Renal cortical epithelial cell (primary cell): ENCODE measurements at places on chromosomes 5 and 9. TPM values are rescaled to one million over a fixed set of nuclear protein-coding genes. Genes with fewer than 3 reads are reported as not detected.

DMRTA1 gene
- 2.8 and 5.5 TPM in 2 replicates for total RNA-seq

SLC24A2 gene
- total RNA-seq = not detected in 2 replicates

PCDHA4 gene
- 4.2 and 9.6 TPM in 2 replicates for total RNA-seq

C7 gene
- not detected in 2 replicates for total RNA-seq

ADGRD2 gene
- total RNA-seq = not detected in 2 replicates

C8G gene
- 0.10 and 1.7 TPM in 2 replicates for total RNA-seq

ACTBL2 gene
- 5.6 and 8.0 TPM in 2 replicates for total RNA-seq

SPINK14 gene
- not detected in 2 replicates for total RNA-seq

IGFBPL1 gene
- total RNA-seq = 0.65 and 3.6 TPM in 2 replicates

CCDC187 gene
- not detected in 2 replicates for total RNA-seq

DMRT3 gene
- total RNA-seq = not detected in 2 replicates

MEF2C gene
- total RNA-seq = 1.8 and 8.3 TPM in 2 replicates

RXRA gene
- 8.3 and 26.5 TPM in 2 replicates for total RNA-seq

CARTPT gene
- not detected in 2 replicates for total RNA-seq

QRFP gene
- not detected in 2 replicates for total RNA-seq

FOXD4L3 gene
- total RNA-seq = not detected in 2 replicates

ROR2 gene
- 4.4 TPM in 1 of 2 replicates, not detected in the other for total RNA-seq

AK8 gene
- 2.3 TPM in 1 of 2 replicates, not detected in the other for total RNA-seq

CCL19 gene
- total RNA-seq = not detected in 2 replicates

DNAI1 gene
- 0.99 TPM in 1 of 2 replicates, not detected in the other for total RNA-seq

GLRX gene
- 43.6 and 74.3 TPM in 2 replicates for total RNA-seq

GPR21 gene
- 0.50 TPM in 1 of 2 replicates, not detected in the other for total RNA-seq

SPINK13 gene
- total RNA-seq = 1.4 and 1.8 TPM in 2 replicates

CDX1 gene
- not detected in 2 replicates for total RNA-seq

DNM1 gene
- total RNA-seq = 9.2 and 33.5 TPM in 2 replicates

LMX1B gene
- total RNA-seq = 0.17 TPM in 1 of 2 replicates, not detected in the other

PCDHGB1 gene
- 0.35 and 4.0 TPM in 2 replicates for total RNA-seq

BRINP1 gene
- total RNA-seq = 1.5 and 7.5 TPM in 2 replicates

TAS2R1 gene
- not detected in 2 replicates for total RNA-seq
